ENCODE measurements at places on chromosomes 4 and X. TPM values are rescaled to one million over a fixed set of nuclear protein-coding genes. Genes with fewer than 3 reads are reported as not detected.

Gene PAGE4
- total RNA-seq = not detected

Gene SPANXD
- not detected for total RNA-seq

Gene MAGEA12
- total RNA-seq = not detected

Gene NWD2
- not detected for total RNA-seq

Gene USP26
- total RNA-seq = not detected

Gene IBSP
- total RNA-seq = not detected

Gene TMEM31
- total RNA-seq = not detected

Gene UGT2B11
- not detected for total RNA-seq

Gene CACNA1F
- not detected for total RNA-seq

Gene NKX3-2
- total RNA-seq = 1.9 TPM

Gene PPP1R2C
- not detected for total RNA-seq

Gene SPANXN3
- total RNA-seq = not detected

Gene GATA1
- total RNA-seq = not detected

Gene UCP1
- total RNA-seq = not detected

Gene ABLIM2
- not detected for total RNA-seq

Gene IGFBP7
- 2,449 TPM for total RNA-seq

Gene SLC9B2
- total RNA-seq = 10.4 TPM

Gene GSPT2
- total RNA-seq = 9.8 TPM

Gene SFRP2
- 1.8 TPM for total RNA-seq

Gene SPCS3
- total RNA-seq = 45.5 TPM

Gene KCNE5
- 0.36 TPM for total RNA-seq

Gene IGSF1
- 0.09 TPM for total RNA-seq

Gene AWAT2
- total RNA-seq = under 0.01 TPM

Gene TBC1D9
- 12.8 TPM for total RNA-seq

Gene ARHGAP4
- 0.27 TPM for total RNA-seq

Gene TKTL2
- total RNA-seq = not detected

Gene ABCG2
- total RNA-seq = 0.90 TPM

Gene PTPN13
- 41.6 TPM for total RNA-seq

Gene CDX4
- total RNA-seq = not detected

Gene VCX
- not detected for total RNA-seq

Gene PHOX2B
- total RNA-seq = not detected

Gene RS1
- not detected for total RNA-seq

Gene CENPVL1
- total RNA-seq = 0.41 TPM

Gene CHIC1
- 17.5 TPM for total RNA-seq

Gene TRPC5OS
- not detected for total RNA-seq

Gene SLIT2
- 46.4 TPM for total RNA-seq
